ENCODE measurements at places on chromosomes 3 and 15. TPM values are rescaled to one million over a fixed set of nuclear protein-coding genes. Genes with fewer than 3 reads are reported as not detected.

GYG1 gene
- 13.3 TPM for total RNA-seq

DNA sequence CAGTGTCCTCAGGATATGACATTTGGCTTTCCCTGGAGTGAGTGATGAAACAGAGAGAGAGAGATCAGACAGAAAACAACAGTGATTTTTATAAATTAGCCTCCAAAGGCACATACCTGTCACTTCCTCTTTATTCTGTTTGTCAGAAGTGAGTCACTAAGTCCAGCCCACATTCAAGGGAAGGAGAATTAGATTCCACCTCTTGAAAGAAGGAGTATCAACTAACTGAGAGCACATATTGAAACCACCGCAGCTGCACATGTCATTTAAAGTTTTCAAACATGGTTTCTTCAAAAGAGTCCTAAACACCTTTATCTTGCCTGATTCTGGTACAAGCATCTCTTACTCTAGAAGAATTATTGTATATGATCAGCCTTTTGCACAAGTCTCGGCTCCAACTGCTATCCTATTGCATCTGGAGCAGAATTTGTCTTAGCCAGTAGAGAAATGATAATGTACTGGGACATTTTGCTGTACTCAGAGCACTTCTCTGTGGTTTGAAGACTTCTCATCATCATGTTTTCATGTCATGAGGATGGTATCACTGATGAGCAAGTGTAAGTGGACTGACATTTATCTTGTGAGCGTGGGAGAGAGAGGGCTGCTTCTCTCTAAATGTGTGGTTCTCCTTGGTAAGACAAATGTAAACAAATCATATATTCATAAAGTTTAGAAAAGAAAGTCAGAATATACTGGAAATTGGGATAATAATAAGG lies 338.9 kb upstream of the CFAP20DC start:
- DNase-seq, result peak; percentile 38
- no peaks in the 10 kb centered on the region for H3K27me3 ChIP-seq
- H3K4me1 ChIP-seq, result peaks cover 62% of the 10 kb centered on the region

DNA sequence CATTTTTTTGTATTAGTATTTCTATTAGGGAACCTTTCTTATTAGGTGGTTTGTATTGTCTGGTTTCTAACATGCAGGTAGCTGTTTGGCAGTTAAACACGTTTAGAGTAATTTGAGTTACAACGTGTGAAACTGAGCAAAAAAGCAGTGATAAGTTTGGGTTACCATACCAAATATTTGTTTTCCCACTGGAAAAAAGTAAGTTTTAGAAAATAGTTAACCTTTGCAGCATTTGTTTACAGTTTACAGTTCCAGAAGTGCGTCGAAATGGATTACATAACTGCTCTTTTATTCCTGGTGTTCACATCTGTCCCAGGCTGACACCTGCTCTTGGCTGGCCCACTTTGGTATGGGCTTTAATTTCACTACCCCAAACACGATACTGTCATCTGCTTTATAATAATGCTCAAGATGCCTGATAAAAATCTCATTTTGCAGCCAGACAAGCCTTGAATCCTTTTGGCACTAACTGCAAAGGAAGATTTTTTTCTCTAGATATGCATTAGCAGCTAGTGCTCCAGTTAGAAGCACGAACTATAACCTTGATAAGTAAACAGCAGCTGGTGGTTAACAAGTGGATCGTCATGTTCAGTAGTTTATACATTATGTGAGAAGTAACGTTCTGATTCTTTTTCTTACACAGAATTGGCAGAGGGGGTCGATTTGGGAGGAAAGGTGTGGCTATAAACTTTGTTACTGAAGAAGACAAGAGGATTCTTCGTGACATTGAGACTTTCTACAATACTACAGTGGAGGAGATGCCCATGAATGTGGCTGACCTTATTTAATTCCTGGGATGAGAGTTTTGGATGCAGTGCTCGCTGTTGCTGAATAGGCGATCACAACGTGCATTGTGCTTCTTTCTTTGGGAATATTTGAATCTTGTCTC lies 5.3 kb downstream of the EIF4A2 start:
- H3K27me3 ChIP-seq, result no peaks in the 10 kb centered on the region
- peak overlapping the region; percentile 100 for H3K27ac ChIP-seq
- peaks cover 87% of the 10 kb centered on the region for H3K36me3 ChIP-seq
- H3K4me3 ChIP-seq, result peak overlapping the region; percentile 100
- DNase-seq, result no peak

GRCh38 chr15:35444557-35445204 lies 101.3 kb downstream of the DPH6 start:
- no peak overlapping the region for H3K27ac ChIP-seq
- H3K4me3 ChIP-seq, result no peak overlapping the region
- peak; percentile 6 for DNase-seq
- H3K36me3 ChIP-seq, result peaks cover 6% of the 10 kb centered on the region

CCDC13 gene
- 0.63 TPM for total RNA-seq

GRCh38 chr15:78307976-78308375 lies 8.6 kb upstream of the SKIC8 start:
- no peak overlapping the region for H3K4me3 ChIP-seq
- H3K36me3 ChIP-seq, result no peaks in the 10 kb centered on the region
- peaks cover 4% of the 10 kb centered on the region for H3K27me3 ChIP-seq
- no peaks in the 10 kb centered on the region for H3K4me1 ChIP-seq
- no peak for DNase-seq

DYNC1LI1 gene
- total RNA-seq, result 31.8 TPM

- H3K27me3 ChIP-seq, result peaks cover 12% of the 10 kb centered on the region
- no peaks in the 10 kb centered on the region for H3K36me3 ChIP-seq
- no peak overlapping the region for H3K27ac ChIP-seq
- no peaks in the 10 kb centered on the region for H3K4me1 ChIP-seq
- no peak overlapping the region for H3K4me3 ChIP-seq
- DNase-seq, result no peak
These were observed 33.2 kb downstream of the ITGB5 start for GRCh38 chr3:124854009-124854408.

DNA sequence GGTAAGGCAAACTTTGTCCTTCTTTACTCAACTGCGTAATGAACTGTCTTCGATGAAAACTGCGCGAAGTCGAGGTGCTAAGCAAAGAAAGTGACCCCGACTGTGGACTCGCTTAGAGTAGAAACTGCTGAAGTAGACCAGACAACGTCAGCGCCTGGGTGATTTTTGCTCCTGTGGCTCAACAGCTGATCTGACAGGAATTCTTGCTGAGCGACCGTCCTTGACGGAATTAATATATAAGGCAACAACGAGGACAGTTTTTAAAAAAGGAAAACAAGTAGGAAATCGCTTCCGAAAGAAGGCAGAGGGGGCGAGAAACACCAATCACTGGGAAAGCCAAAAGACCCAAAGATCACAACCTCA lies 541 bp downstream of the RPS27L start:
- H3K27me3 ChIP-seq, result no peaks in the 10 kb centered on the region
- H3K4me1 ChIP-seq, result peaks cover 20% of the 10 kb centered on the region
- DNase-seq, result peak; percentile 31
- H3K36me3 ChIP-seq, result peaks cover 15% of the 10 kb centered on the region
